C1 segment of cervical spinal cord (tissue), 14 donors: ENCODE measurements at places on chromosomes 1 and 21.

DNA sequence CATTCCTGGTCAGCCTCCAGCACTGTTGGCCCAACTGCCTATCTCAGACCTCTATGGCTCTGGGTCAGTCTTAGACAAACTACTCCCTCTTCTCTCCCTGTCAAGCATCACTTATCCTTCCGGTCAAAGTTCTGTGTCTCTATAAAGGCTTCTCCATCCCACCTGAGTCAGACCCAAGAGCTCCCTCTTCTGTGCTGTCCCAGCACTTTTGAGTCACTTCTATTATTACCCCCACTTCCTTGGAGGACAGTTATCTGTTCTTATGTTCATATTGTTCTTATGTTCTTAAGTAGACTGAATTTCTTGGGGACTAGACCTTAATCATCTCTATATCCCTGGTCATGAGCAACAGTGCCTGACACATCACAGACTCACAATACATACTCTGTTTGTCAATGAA lies 29.2 kb upstream of the IL10 start:
- DNase-seq = no peak

- no peak for DNase-seq
Observed at GRCh38 chr1:246394121-246394520, 113.0 kb downstream of the SMYD3 start.

DNA sequence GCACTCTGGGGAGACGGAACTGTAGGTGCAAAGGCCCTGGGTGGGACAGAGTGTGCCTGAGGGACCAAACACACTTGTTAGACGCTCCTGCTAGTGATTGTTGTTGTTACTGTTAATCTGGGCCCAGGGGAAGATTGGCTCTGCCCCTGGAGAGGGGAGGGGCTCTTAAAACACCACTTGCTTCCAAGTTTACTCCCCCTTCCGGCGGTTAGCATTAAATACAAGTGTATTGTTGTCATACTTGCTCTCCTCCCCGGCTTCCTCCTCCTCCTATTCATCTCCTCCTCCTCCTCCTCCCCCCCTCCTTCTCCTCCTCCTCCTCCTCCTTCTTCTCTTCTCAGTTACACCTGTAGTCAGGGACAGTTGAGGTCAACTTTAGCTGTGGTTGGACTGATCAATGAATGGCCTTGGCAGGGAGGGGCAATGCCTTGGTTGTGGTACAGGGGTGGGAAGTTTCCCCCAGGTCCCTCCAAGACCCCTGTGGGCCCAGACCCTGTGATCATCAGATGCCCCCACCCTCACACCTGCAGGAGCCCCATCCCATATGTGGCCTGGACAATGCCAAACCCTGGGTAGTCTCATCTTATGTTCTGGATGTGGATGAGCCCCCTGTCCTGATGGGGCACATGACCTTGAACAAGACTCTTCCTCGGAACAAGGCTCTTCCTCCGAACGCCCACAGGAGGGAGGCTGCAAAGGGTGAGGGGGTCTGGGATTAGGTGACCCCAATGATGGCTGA lies 217.3 kb downstream of the PTPRU start:
- no peak for DNase-seq

GRCh38 chr21:36038701-36039497 lies 21.4 kb downstream of the SETD4 start:
- no peak for DNase-seq

- no peak for DNase-seq
Observed at GRCh38 chr1:247411621-247412327, 4.2 kb upstream of the NLRP3 start.

DNA sequence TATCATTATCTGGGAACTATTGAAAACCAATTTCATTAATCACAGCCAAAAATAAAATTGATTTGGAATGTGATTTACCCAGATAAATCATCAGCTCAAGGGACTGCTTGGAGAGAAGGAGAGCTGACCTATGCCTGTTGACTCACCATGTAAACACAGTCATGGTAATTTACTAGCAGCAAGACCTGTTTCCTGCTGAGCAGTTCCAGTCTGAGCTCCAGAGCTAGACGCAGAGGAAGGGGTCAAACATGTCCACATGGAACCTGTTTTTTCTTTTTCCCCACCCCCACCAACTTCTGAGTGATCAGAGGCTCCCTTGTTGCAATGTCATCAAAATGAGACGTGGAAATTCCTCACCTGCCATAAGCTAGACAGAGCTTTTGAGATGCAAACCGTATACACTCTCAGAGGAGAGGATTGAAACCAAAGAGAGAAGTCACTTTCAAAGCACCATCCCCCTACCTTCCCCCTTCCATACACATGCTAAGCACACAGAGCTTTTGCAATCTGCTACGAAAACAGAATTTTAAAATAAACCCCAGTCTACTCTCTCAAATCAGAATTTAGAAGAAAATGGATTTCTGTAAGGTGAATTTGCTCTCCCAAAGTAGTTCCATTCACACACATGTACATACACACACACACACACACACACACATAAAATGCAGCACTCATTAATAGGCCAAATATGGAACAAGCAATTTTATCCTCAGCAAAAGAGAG lies 55.9 kb upstream of the PTGFRN start:
- DNase-seq = no peak

DNA sequence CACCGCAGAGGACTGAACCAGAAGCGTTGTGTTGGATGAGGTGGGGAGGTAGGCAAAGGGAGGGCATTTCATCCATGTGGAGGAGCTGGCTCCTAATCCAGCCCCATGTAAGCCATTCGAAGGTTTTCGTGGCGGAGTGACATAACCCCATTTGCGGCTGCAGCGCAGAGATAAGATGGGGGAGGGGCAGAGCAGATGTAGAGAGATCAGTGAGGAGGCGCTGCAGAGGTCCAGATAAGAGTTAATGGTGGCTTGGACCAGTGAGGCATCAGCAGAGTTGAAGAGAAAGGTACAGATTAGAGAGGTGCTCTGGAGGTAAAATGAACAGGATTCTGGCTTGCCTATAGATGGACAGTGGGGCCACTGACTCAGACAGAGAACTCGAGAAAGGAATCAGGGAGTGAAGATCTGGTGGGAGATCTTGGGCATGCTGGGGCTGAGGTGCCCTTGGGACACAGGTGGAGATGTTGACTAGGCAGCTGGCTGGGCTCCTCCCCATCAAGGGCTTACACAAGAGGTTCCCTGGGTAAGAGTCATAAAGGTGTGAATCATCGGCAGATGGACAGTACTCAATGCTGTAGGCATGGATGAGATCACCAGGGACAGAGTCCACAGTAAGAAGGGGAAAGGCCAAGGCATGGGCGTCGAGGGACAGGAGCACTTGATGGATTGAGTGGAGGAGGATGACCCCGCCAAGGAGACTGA lies 7.8 kb upstream of the PTPRF start:
- no peak for DNase-seq

- DNase-seq = no peak
Observed at GRCh38 chr1:12469493-12469892, 148.5 kb downstream of the DHRS3 start.

DNA sequence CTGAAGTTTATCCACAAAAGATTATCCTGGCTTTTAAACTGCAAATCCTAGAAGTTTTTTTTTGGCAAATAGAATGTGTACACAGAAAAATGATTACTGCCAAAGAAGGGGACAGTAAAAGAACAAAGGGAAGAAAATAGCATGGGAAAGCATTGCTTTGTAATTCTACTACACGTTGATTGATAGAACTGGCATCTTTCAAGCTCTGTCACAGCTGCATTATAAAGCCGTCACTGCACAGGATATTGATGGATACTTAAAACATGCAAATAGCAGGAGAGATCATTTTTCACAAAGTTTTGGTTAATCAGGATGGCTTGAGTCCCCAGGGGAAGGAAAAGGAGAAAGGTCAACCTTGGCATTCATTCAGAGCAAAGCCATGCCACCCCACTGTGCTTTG lies 183.7 kb upstream of the RRP15 start:
- no peak for DNase-seq

GRCh38 chr1:86765073-86765472 lies 60.7 kb downstream of the SH3GLB1 start:
- no peak for DNase-seq

DNA sequence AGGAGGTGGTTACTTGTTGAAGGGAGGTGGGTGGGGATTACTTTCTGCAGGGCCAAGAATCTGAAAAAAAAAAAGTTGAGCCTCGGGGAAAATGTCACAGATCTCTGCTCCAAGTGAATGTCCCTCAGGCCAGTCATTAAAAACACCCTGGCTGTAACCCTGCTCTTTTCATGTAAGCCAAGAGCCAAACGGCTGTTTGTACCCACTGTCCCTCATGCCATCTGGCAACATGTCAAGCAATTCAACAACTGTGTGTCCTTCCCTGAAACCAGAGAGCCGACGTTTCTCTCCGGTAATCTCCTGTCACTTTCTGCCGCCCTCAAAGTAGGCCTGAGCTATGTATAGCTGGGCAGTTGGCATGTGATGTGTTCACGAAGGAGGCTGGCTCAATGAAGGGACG lies 14.7 kb downstream of the CASQ2 start:
- DNase-seq = no peak

DNA sequence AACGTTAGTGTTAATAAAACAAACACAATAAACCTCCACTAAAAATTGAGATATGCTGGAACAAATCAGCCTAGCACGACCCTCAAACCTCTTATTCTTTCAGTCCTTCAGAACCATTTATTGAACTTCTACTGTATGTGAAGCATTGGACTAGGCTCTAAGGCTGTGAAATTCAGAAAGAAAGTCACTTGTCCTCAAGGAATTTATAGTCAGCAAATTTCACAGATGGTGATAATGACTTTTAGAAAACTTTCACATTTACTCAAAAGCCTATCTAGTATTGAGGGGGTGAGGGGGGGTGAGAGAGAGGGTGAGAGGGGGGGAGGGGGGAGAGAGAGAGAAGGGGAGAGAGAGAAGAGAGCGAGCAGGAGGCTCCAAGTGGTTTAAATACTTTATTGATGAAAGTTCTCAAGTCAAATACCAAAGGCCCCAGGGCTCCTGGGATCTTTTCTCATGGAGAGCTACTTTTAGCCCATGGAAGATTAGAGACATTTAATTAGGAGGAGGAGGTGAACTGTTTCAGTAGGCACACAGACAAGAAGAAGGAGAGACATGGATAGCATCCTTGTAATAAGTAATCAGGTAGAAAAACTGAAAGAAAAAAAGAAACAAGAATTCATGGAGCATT lies 66.3 kb upstream of the SSX2IP start:
- DNase-seq = no peak

- no peak for DNase-seq
Observed at GRCh38 chr1:29501227-29501976, 265.1 kb downstream of the PTPRU start.
